ENCODE measurements at places on chromosomes 1 and 21.

DNA sequence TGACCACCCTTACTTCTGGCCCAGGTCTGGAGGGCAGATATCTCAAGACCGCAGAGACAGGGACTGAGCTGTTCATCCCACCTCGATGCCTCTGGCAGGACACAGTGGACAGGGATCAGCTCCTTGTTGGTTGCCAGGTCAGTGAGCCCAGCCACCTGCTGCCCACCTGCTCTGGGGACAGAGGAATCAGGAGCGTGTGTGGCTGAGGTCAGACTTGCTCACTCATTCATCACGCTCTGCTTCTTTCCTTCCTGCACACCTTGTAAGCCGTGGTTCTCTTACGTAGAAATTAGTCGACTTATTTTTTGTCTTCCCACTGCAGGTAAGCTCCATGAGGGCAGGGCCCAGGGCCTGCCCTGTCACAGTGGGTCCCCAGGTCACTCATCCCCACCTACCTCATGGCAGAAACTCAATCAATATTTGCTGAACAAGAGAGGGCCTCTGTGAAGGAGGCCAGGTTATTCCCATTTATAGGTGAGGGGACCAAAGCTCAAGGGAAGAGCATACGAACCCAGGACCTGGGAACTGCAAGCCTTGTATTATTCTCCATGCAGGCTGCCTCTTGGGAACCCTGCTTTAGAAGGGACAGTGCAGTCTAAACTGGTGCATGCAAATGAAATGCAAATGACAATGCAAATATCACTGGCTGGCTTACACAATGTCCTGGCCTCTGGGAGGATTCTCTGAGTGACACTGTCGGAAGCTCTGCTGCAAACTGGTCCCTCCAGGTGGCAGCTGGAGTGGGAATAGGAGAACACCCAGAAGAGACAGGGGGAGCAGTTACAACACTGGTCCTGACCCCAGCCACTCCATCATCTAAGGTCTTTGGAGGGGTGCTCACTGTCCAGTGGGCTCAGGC is 58.4 kb upstream of the PAX7 start:
- no peak for DNase-seq

DNA sequence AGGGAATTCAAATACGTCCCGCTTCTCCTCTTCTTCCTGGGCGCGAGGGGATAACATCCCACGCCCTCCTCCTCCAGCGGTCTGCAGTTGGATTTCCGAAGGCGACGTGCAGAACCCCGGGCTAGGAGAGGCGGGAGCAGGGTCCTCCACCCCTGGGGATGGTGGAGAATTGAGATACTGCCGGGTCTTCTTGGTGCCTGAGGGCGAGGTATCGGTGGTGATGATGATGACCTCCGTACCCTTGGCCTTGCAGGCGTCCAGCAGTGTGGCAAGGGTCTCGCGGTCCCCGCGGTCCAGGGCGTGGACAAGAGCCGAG is 3.2 kb upstream of the LIX1L start:
- no peak for DNase-seq

DNA sequence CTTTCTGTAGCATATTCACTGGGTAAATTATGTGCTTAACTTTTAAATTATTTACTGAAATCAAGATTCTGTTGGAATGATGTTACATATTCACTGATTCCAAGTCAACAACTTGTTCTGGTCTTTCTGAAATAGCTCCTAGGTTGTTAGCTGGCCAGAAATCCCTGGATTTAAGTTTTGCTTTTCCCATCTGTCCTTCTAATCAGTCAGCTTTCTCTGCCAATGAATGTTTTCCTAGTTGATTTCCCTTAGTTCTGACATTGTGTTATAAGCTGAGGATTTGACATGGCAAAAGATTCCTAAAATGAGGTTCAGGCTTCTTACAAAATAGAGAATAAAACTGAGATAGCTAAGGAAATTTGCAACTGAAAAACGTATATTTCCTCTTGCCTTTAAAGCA is 1479.6 kb downstream of the MRPL39 start:
- DNase-seq: no peak

GRCh38 chr21:31999810-32000468 is 127.1 kb downstream of the HUNK start:
- no peak for DNase-seq

- DNase-seq: no peak
Observed at GRCh38 chr1:70909262-70909822, 138.3 kb downstream of the PTGER3 start.

Measured in hypothalamus (tissue), 51 donors.